ENCODE measurements at places on chromosomes 16 and 17. TPM values are rescaled to one million over a fixed set of nuclear protein-coding genes. Genes with fewer than 3 reads are reported as not detected.

GRCh38 chr16:48540222-48540900 lies 69.6 kb downstream of the N4BP1 start:
- no peak for DNase-seq

- DNase-seq, result no peak
Measured at GRCh38 chr16:85324488-85324887, 212.2 kb upstream of the CIBAR2 start.

The CRHR1 gene
- 0.31 TPM for polyA plus RNA-seq

The NEUROD2 gene
- not detected for polyA plus RNA-seq

DNA sequence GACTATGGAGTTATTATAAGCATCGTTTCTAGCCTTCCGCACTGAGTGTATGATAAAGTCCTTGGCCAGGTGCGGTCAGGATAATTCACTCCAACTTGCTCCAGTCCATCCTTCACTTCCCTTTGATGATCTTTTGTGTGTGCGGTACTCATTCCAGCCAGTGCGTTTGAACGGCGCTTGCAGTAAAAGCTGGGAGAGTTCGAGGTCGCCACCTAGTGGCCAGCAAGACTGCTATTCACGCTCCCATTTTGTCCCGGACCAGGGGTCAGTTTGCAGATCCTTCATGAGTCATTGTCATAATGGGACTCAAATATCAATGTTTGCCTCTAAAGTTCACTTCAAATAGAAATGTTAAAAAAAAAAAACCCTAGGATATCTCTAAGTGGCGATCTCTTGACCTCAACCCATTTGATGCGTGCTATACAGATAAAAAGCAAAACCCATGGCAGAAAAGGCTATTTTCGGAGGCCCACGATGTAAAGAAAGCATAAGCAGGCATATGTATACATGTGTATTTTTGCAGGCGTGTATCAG lies 417.1 kb downstream of the TMEM114 start:
- peak; percentile 67 for DNase-seq

The HYDIN gene
- polyA plus RNA-seq, result 0.42 TPM

The CALB2 gene
- 0.23 TPM for polyA plus RNA-seq

GRCh38 chr16:72970656-72971055 lies 77.3 kb downstream of the ZFHX3 start:
- DNase-seq, result no peak
